Type B pancreatic cell (in vitro differentiated cells): ENCODE measurements at places on chromosomes 5 and 9. TPM values are rescaled to one million over a fixed set of nuclear protein-coding genes. Genes with fewer than 3 reads are reported as not detected.
A peak's percentile ranks its signal among the peaks of the same experiment; 100 is the strongest.

GRCh38 chr9:130825809-130826208 is 9.2 kb upstream of the ABL1 start:
- peaks cover 45% of the 10 kb centered on the region for H3K4me1 ChIP-seq
- H3K36me3 ChIP-seq = peaks cover 5% of the 10 kb centered on the region
- no peak for DNase-seq
- no peaks in the 10 kb centered on the region for H3K27me3 ChIP-seq

GRCh38 chr9:110157823-110158664 is 49.9 kb downstream of the C9orf152 start:
- no peaks in the 10 kb centered on the region for H3K27me3 ChIP-seq
- peak overlapping the region; percentile 46 for H3K27ac ChIP-seq
- H3K36me3 ChIP-seq = peaks cover 19% of the 10 kb centered on the region
- peak overlapping the region; percentile 68 for H3K4me3 ChIP-seq
- peaks cover 30% of the 10 kb centered on the region for H3K4me1 ChIP-seq

GRCh38 chr5:80238778-80239679 is 16.8 kb downstream of the SERINC5 start:
- no peak overlapping the region for H3K4me3 ChIP-seq
- H3K27ac ChIP-seq = no peak overlapping the region
- no peak for DNase-seq
- no peaks in the 10 kb centered on the region for H3K27me3 ChIP-seq

GRCh38 chr5:74418709-74419108 is 221.8 kb downstream of the ENC1 start:
- peak overlapping the region; percentile 25 for H3K27ac ChIP-seq
- H3K27me3 ChIP-seq = no peaks in the 10 kb centered on the region
- DNase-seq = no peak
- H3K4me3 ChIP-seq = no peak overlapping the region

GRCh38 chr9:123649909-123650308 is 280.0 kb downstream of the DENND1A start:
- DNase-seq = no peak
- no peak overlapping the region for H3K4me3 ChIP-seq
- H3K27me3 ChIP-seq = no peaks in the 10 kb centered on the region

DNA sequence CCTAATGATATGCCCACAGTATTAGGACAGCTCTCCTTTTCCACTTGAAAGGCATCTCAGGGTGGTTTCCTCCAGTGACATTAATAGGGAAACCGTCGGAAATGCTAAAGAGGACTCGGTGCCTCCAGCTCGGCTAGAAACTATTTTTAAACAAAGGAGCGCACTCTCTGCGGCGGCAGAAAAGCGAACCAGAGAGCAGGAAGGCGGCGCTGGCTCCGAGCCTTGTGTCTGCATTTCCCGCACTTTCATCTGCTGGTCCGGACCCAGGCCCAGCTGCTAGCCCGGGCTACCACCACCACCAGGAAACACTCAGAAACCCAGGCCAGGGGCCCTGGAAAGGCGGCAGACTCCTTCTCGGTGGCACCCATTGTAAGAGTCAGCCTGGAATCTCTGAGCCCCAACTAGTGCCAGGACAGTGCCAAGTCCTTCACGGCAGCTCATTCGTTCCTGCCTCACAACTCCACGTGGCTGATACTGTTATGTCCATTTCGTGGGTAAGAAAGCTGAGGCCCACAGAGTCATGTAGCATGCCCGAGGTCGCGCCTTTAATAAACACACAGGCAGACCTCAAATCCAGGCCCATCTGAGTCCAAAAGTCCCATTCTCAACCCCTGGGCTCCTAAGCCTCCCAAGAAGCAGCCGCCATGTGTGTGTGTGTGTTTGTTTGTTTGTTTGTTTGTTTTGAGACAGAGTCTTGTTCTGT is 73.9 kb downstream of the VAV2 start:
- H3K27ac ChIP-seq = peak overlapping the region; percentile 3
- H3K36me3 ChIP-seq = peaks cover 2% of the 10 kb centered on the region
- peak overlapping the region; percentile 21 for H3K4me3 ChIP-seq
- no peaks in the 10 kb centered on the region for H3K27me3 ChIP-seq
- H3K4me1 ChIP-seq = peaks cover 39% of the 10 kb centered on the region
- no peak for DNase-seq

DNA sequence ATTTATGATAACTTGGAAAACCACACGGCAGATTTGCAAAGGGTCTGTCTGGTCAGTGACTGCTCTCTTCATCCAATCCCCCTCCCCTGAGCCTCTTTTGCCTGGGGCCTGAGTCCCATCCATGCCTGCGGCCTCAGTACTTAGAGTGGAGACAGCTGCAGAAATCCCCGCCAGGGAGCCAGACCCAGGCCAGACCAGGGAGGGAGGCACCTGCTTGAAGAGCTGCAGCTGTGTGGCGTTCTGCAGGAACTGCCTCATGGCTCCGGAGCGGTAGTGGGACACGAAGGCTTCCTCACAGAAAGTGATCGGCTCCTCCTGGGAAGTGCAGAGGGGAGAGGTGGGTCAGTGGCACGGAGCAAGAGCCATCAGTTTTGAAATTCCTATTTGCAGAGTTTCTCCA is 101.6 kb downstream of the CRB2 start:
- peaks cover 5% of the 10 kb centered on the region for H3K36me3 ChIP-seq
- DNase-seq = no peak
- no peak overlapping the region for H3K27ac ChIP-seq
- no peak overlapping the region for H3K4me3 ChIP-seq

DNA sequence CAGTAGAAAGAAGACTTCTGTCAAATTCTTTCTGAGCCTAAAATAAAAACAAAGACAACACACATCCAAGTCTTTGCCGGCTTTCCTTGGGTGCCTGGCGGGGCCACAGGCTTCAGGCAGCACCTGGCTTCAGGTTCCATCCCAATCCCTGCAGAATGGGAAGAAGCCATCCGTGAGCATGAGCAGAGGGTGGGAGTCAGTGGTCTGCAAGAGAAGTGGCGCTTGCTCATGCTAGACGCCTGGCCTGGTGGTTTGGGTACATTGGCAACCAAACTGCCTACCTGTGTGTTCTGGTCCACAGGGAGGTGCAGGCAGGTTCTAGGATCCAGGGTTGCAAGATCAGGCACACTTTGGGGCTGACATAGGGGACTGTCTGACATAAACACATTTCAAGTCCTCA is 47.6 kb upstream of the RETREG1 start:
- H3K4me1 ChIP-seq = peaks cover 4% of the 10 kb centered on the region
- DNase-seq = no peak
- H3K36me3 ChIP-seq = peaks cover 6% of the 10 kb centered on the region
- H3K27me3 ChIP-seq = no peaks in the 10 kb centered on the region
- no peak overlapping the region for H3K4me3 ChIP-seq

GRCh38 chr5:178357121-178357521 is 124.5 kb upstream of the PHYKPL start:
- H3K4me3 ChIP-seq = peak overlapping the region; percentile 81
- H3K27ac ChIP-seq = no peak overlapping the region
- no peak for DNase-seq
- H3K36me3 ChIP-seq = no peaks in the 10 kb centered on the region
- H3K4me1 ChIP-seq = peaks cover 51% of the 10 kb centered on the region

DNA sequence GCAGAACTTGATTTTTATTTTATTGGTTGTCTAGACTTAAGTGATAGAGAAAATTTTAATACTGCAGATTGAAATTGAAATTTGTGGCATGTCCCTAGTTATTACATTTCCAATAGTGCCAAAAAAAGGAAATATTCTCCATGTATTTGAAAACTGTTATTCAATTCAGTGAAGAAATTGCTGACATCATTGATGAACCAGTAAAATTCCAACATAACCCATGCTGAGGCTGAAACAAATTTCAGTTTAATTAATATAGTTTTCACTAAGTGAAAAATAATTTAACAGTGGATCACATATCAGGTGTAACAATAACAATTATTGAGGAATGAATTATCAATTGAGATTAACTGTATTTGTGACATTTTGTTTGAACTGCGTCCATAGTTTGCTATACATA is 38.7 kb downstream of the LURAP1L start:
- no peak overlapping the region for H3K4me3 ChIP-seq
- no peak for DNase-seq
- H3K4me1 ChIP-seq = peaks cover 31% of the 10 kb centered on the region
- peak overlapping the region; percentile 96 for H3K27ac ChIP-seq
- no peaks in the 10 kb centered on the region for H3K27me3 ChIP-seq

DNA sequence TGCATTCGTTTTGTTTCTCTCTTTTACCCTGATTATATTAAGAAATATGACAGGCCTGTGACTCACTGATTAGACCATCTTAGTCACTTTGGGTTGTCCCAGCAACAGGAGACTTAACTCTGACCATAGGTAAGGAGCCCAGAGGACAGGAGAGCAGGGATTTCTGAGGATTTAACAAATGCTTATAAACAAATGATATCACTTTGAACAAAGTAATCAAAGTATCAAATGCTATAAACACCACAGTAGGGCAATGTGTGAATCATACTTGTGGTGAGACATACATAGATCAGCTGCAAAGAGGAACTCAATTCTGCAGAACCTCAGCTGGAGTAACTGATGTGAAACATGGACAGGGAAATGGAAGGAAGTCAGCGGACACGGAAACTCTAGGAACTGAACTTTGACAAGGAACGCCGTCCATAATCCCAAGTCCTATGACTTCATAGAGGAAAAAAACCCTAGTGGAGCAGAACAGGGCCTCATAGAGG is 190.6 kb upstream of the MSX2 start:
- no peak for DNase-seq
- no peak overlapping the region for H3K4me3 ChIP-seq
- H3K36me3 ChIP-seq = no peaks in the 10 kb centered on the region

- no peaks in the 10 kb centered on the region for H3K4me1 ChIP-seq
- no peak overlapping the region for H3K4me3 ChIP-seq
- no peak overlapping the region for H3K27ac ChIP-seq
- no peak for DNase-seq
- no peaks in the 10 kb centered on the region for H3K36me3 ChIP-seq
Observed at GRCh38 chr5:14547666-14548065, 33.9 kb upstream of the OTULINL start.

- no peak for DNase-seq
- H3K27me3 ChIP-seq = peaks cover 5% of the 10 kb centered on the region
- H3K36me3 ChIP-seq = no peaks in the 10 kb centered on the region
- H3K4me3 ChIP-seq = no peak overlapping the region
- H3K27ac ChIP-seq = no peak overlapping the region
- peaks cover 16% of the 10 kb centered on the region for H3K4me1 ChIP-seq
Observed at GRCh38 chr9:75418518-75418917, 330.2 kb downstream of the OSTF1 start.

DNA sequence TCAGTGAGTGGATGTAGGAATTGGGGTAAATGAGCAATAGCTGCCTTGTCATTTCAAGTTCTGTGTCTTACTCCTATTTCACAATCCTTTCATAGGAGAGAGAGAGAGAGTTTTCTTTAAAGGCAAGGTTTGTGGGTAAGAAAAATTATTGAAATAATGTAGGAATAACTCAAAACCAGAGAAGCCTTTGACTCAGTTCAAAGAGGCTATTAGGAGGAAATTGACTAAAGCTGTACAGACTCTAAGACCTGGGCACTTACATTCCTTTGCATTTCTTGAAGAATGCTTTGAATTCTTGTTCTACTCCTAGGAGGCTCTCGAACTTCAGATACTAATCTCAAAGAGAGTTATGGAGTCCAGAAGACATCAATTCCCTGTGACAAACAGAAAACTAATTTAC is 257.1 kb downstream of the FBXL7 start:
- no peaks in the 10 kb centered on the region for H3K36me3 ChIP-seq
- no peak overlapping the region for H3K27ac ChIP-seq
- no peaks in the 10 kb centered on the region for H3K27me3 ChIP-seq
- H3K4me3 ChIP-seq = no peak overlapping the region

DNA sequence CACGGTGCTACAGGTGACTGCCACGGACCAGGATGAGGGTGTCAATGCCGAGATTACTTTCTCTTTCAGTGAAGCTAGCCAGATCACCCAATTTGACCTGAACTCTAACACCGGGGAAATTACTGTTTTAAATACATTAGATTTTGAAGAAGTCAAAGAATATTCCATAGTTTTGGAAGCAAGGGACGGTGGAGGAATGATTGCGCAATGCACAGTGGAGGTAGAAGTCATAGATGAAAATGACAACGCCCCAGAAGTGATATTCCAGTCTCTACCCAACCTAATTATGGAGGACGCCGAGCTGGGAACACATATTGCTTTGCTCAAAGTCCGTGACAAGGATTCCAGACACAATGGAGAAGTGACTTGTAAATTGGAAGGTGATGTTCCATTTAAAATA is 1.2 kb downstream of the PCDHGB4 start:
- H3K27me3 ChIP-seq = no peaks in the 10 kb centered on the region
- DNase-seq = no peak
- H3K4me3 ChIP-seq = peak overlapping the region; percentile 68
- H3K27ac ChIP-seq = no peak overlapping the region

- H3K4me3 ChIP-seq = no peak overlapping the region
- H3K27ac ChIP-seq = no peak overlapping the region
- H3K4me1 ChIP-seq = no peaks in the 10 kb centered on the region
- no peak for DNase-seq
- no peaks in the 10 kb centered on the region for H3K36me3 ChIP-seq
- H3K27me3 ChIP-seq = peaks cover 3% of the 10 kb centered on the region
Observed at GRCh38 chr9:77486968-77487367, 161.2 kb downstream of the GNA14 start.

DNA sequence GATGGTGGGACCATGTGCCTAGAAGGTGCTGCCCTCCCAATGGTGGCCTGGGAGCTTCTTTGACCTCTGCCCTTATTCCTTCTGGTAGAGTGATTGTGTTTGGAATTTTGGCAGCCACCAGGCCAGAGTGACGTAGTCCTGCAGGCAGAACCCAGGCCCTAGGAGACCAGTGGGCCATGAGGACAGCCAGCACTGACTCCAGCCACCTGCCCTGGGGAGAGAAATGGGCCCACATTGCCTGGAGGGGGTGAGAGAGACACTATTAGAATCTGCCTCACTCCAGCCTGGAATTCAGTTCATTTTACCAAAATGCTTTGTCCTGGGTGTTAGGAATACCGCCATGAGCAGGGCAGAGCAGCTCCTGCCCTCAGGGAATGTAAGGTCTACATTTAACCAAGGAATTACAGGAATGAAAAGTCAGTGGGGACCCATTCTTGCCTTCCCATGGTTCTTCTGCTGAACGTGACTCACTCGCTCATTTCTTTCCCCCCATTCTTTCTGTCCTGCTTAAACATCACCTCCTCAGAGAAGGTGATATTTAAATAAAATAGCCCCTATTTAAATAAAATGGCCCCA is 5.5 kb upstream of the COL27A1 start:
- peaks cover 20% of the 10 kb centered on the region for H3K27me3 ChIP-seq
- H3K4me1 ChIP-seq = peaks cover 13% of the 10 kb centered on the region
- no peak overlapping the region for H3K4me3 ChIP-seq

DNA sequence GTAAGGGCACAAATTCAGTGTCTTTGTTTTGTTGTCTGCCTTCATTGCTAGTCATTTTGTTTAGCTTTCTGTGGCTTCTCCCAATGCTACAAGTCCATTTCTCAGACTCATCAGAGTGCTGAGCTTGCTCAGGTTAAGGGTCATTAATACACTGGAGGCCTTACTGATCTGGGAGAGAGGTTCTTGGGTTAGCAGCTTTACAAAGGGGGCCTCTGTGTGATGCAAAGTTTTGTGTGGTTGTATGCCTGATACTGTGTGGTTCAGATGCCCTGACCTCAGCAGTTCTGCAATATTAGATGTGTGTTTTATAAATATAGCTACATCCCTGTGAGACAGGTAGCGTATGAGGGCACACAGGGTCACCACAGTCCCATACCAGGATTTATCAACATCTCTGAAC is 34.8 kb upstream of the SMARCA2 start:
- H3K4me3 ChIP-seq = peak overlapping the region; percentile 62
- no peaks in the 10 kb centered on the region for H3K36me3 ChIP-seq
- no peaks in the 10 kb centered on the region for H3K27me3 ChIP-seq

The SCGB3A2 gene
- 1.4 TPM in 1 of 2 replicates, not detected in the other for total RNA-seq

The ZNF879 gene
- 4.8 and 7.2 TPM in 2 replicates for total RNA-seq

The GZMA gene
- not detected in 2 replicates for total RNA-seq

The OBP2B gene
- not detected in 2 replicates for total RNA-seq

The TERT gene
- 1.7 and 2.4 TPM in 2 replicates for total RNA-seq

The CNTRL gene
- 10.4 and 20.9 TPM in 2 replicates for total RNA-seq

The DDX4 gene
- not detected in 2 replicates for total RNA-seq

The CSF2 gene
- total RNA-seq = not detected in 2 replicates

The BSPRY gene
- total RNA-seq = 9.0 and 22.6 TPM in 2 replicates

The F12 gene
- total RNA-seq = 3.2 and 5.7 TPM in 2 replicates

The IPPK gene
- total RNA-seq = 8.1 and 11.6 TPM in 2 replicates

The MYOZ3 gene
- 0.17 and 6.1 TPM in 2 replicates for total RNA-seq
